ENCODE measurements at places on chromosomes 1 and 21.

DNA sequence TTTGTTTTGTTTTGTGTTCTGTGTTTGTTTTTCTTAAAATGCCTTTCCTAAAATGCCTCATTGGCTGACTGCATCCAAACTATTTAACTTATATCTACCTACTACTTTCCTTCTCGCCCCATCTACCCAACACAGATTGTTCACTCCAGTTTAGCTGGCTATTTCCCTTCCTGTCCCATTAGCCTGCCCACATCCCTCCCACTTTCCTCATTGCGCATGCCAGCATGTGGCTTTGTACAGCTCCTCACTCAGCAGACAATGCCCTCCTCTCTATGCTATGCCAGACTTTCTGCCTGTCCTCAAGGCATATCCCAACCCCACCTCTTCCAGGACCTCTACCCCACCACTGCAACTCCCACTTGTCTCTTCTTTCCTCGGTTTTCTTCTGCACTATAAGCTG is 94.7 kb upstream of the C1orf21 start:
- DNase-seq = no peak

DNA sequence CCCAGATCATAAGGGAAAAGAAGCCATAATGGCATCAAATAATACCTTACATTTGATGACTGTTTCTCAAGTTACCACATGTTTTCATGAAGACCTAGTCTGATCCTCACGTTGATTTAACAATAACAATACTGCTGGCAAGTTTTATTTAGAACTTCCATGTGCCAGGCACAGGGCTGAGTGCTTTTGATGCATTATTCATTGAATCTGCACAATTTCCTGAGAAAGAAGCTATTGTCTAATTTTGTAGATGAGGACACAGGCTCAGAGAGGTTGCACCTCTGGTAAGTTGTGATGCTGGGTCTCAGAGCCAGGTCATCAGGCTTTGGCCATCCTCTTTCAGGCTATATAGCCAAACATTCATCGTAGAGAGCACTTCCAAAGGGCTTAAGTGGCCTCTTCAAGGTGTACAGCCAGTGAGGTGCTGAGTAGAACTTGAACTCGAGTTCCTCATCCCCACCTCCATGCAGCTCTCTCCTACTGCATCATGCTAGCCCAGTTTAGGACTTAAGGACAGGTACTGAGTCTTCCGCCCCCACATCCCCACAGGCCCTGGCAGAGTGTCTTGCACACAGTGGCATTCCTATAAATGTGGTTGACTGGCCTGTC is 8.3 kb upstream of the PEF1 start:
- no peak for DNase-seq

DNA sequence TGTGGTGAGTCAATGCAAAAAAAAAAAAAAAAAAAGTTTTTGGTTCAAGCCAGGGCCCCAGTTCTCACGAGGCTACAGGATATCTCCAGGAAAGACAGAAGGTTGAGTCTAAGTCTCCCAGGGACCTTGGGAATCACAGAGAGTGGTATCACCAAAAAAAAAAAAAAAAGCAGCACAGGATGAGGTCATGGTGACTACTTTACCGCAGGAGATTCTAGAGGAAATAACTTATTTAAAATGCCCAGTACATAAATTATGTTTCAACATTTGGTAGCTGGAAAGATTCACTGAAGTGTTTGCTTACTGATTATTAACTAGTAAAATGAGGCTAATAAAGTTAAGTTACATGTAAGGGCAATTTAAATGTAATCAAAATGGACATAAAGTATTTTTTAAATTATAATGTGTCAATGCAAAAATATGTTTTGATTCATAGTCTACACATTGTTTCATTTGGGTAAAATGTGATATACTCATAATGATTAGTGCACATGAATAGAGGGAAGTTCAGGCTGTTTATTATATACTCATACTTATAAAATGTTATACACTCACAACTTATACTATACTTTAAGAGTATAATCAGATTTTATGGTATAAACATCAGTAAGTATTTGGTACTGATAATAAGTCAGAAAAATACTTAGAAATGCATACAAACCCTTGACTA is 84.1 kb downstream of the PLPPR5 start:
- DNase-seq = peak; percentile 52

DNA sequence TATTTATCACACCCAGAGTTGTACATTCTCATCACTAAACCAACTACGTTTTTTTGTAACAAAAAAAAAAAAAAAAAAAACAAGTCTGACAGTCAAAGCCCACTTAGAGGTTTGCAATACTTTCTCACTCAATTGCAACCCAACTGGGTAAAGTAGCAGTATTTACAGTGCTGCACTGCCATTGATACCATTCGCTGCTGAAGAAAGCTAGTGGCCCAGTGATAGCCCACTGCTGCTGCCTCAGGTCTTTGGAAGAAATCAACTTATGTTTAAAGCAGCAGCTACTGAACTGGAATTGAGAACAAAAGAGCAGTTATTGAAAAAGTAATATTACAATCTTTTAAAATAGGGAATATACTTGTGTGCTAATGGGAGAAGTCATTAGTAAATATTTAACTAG is 2.7 kb downstream of the HNRNPU start:
- peak; percentile 23 for DNase-seq

GRCh38 chr21:27393726-27394125 is 426.8 kb upstream of the ADAMTS5 start:
- no peak for DNase-seq

DNA sequence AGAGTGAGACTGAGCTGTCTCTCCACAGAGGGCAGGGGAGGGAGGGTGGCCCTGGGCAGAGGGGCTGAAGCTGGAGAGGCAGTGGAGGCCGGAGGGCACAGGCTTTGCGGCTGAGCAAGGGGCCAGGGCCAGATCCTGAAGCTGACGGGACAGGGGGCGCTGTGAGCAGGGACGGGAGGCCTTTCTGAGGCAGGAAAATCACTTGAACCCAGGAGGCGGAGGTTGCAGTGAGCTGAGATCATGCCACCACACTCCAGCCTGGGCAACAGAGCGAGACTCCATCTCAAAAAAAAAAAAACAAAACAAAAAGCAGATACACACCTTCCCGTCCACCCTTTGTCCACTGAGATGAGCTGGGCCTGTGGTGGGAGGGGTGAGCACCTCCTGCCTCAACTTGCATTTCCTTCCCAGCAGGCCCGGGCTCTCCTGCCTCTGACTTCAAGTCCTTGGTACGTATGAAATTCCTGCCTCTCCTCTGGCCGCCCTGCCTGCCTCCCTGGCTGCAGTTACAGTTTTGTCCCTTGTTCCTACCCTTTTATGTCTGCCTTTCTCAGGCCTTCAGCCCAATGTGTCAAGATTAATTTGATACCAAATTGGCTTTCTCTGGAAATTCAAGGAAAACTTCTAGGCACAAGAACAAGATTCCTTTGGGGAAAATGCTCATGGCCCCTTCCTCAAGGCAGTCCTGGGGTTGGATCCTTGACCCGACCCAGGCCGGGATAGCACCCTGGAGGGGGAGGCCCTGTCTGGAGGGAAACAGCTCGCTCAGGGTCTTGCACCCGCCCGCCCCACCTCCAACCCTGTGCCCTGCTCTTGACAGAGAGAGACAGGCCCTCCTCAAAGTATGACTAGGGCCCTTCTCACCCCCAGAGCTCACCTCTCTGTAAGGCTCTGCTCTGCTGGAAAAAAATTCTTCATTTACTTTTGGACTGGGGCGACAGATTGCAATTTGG is 11.2 kb upstream of the ADAMTSL4 start:
- DNase-seq = no peak

GRCh38 chr1:3626025-3626424 is 1.2 kb downstream of the TPRG1L start:
- DNase-seq = no peak

- DNase-seq = no peak
Measured at GRCh38 chr1:220330265-220330664, 58.0 kb upstream of the RAB3GAP2 start.

DNA sequence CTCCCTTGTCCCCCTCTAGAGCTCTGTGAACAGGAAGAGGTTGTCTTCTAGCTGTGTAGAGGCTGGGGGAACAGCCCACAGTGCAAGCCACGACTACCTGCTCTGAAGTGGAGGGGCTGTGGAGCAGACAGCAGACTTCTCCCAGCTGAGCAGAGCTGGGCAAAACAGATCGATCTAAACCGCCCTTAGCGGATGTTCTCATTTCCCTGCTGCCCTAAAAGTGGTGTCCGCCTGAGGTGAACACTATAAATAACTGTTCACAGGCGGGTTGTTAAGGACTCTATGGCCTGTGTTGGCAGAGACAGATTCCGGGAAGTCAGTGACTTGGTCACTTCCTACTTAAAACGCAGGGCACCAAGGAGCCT is 203.2 kb downstream of the RHOU start:
- DNase-seq = no peak

- DNase-seq = no peak
Measured at GRCh38 chr21:37808261-37808660, 108.0 kb downstream of the KCNJ6 start.

- peak; percentile 90 for DNase-seq
Measured at GRCh38 chr21:25837533-25838265, 102.9 kb downstream of the GABPA start.

DNA sequence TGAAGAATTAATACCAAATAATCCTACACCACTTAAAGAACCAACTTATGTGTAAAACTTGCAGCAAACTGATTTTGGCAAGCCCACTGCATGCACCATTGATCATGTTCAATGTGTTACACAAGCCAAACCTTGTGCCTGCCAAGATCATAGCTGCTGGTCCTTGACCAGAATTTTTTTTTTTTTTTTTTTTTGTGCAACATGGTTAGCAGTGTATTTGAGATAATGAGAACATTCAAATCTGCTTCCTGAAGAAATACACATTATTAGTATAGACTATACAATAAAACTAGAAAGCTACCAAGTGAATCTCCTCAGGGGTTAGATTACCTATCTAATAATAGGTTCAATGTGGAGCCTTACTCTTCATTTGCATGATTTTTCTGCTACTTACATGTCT is 421.0 kb downstream of the MRPL39 start:
- peak; percentile 47 for DNase-seq

- no peak for DNase-seq
Measured at GRCh38 chr1:18955441-18956192, 859 bp downstream of the IFFO2 start.

GRCh38 chr1:56894014-56894413 is 39.4 kb downstream of the C8A start:
- DNase-seq = no peak

- no peak for DNase-seq
Measured at GRCh38 chr21:35976481-35976880, 83.8 kb downstream of the SETD4 start.

DNA sequence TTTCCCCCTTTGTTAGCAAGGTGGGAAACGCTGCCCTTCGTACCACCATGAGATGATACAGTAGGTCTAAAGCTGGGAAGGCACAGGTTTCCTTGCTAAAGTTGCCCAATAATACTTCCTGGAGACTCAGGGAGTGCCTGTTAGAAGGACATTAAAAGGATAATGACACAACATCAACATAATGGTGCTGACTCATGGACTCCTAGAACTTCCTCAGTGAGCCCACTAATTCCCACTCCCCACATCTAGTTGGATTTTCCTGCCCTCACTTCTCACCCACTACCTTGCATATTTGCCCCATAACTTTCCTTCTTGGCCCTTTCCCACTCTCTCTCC is 17.5 kb downstream of the CFAP45 start:
- DNase-seq = peak; percentile 40

- no peak for DNase-seq
Measured at GRCh38 chr1:84000954-84001495, 2.1 kb upstream of the TTLL7 start.

GRCh38 chr1:155744711-155745283 is 55.9 kb downstream of the DAP3 start:
- no peak for DNase-seq

- DNase-seq = no peak
Measured at GRCh38 chr1:67700220-67700619, 15.2 kb downstream of the GADD45A start.

DNA sequence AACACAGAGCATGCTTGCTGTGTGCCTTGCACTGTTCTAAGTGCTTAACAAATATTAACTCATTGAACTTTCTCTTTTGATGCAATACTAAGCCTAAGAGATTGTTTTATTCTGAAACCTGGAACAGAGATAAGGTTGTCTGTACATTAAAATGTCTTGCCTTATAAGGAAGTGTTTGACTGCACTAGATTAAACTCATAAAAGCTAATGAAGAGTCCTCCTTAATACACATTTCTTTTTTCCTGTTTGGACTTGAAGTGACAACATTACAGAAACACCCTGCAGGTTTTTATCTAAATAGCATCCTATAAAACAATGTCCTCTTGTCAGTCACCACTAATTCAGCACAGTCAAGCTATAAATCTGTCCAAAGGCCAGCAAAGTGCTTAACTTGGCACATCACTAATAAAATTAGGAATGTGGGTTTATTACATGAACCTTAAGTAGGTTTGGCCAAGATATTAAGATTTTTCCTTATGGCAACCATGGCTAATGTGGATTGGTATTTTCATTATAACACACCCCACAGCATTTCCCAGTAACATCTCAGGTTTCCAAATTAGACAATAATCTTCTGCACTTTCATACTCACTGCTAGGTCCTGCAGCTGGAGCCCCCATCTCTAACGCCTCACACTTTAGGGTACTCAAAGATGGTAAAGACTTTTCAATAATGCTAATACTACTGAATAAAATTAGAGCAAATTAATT is 389.7 kb downstream of the LMO4 start:
- no peak for DNase-seq

DNA sequence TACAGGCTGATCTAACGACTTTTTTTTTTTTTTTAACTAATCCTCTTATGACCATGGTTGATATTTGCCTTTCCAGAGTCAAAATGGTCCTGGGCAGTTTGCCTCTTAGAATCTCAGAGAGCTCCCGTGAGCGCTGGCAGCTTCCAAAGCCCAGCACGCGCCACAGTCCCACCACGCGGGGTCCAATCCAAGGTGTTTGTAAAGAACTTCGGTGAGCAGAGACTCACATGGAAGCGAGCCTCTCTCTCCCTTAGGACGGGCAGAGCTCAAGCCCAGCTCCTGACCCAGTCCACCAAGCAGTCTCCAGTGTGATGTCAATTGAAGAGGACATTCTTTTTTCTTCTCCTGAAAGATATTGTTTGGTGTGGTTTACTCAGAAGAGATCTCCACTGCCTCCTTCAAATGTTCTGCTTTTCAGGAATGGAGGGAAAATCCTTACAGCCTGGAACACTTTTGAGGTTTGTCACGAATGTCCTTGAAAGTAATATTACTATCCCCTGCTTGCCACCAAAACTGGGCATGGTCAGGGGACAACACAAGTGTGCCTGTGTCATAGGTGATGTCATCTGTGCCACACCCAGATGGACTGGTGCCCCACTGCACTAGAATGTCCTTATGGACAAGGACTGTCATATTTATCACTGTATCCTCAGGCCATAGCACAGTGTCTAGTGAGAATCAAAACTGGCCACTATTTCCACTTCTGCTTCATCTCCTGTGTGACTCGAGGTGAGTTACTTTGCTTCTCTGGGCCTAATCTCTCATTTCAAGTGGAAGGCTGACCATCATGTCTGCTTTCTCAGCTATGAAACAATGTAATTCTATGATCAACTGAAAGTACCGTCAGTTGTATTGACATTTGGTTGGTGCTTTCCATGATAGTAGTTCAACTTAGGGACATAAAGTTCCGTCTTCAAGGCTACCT is 97.4 kb upstream of the EDEM3 start:
- no peak for DNase-seq

- no peak for DNase-seq
Measured at GRCh38 chr1:55078470-55078869, 39.1 kb downstream of the PCSK9 start.

Data from fibroblast of lung (primary cell).